H9 (cell line): ENCODE measurements at places on chromosomes 3 and 15. TPM values are rescaled to one million over a fixed set of nuclear protein-coding genes. Genes with fewer than 3 reads are reported as not detected.

Gene NTRK3
- 2.4 and 2.5 TPM in 2 replicates for total RNA-seq

Gene RAD54L2
- total RNA-seq: 40.4 and 40.7 TPM in 2 replicates

Gene BNC1
- not detected in 2 replicates for total RNA-seq

DNA sequence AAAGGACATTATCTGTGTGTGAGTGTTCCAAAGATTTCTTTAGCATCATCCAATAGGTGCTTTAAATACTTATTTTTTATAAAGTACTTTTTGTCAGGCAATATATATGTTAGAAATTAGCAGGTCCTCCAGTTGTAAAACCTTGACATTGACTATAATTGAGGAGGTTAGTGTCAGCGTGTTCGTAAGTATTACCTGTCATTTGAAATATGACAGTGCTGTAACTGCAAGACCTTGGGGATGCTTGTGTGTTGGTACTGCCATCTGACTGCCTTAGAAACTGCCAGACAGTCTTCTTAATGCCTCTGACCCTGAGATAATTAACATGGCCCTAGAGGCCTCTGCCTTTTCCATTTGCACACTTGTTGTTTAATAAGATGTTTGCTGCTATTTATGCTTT, 170.7 kb downstream of the NAALADL2 start:
- DNase-seq: no peak

GRCh38 chr3:69684309-69684961, 54.8 kb upstream of the MITF start:
- DNase-seq: no peak

- DNase-seq: no peak
Measured at GRCh38 chr15:81942157-81942556, 103.7 kb downstream of the MEX3B start.

GRCh38 chr15:42153874-42154211, 2.6 kb downstream of the PLA2G4F start:
- no peak for DNase-seq

GRCh38 chr15:99502182-99502581, 63.6 kb upstream of the MEF2A start:
- no peak for DNase-seq

DNA sequence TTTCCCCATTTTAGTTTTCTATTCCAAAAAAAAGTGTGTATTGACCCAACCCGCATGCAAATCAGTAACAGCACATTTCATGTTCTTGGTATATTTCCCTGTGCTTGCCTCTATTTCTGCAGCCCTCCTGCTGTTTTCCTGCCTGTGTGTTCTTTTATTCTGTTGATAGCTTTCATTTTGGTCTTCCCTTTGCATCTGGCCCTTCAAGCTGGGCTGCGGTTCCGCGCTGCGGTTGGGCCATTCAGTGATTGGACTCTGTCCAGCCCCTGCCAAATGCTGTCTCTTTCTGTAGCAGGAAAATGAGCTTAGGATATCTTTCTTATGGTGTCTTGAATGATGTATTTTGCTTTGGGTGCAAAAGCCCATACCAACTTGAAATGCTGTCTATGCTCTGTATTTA, 49.9 kb downstream of the ZNF621 start:
- DNase-seq: no peak

- no peak for DNase-seq
Measured at GRCh38 chr15:30783019-30783418, 120.7 kb upstream of the FAN1 start.

DNA sequence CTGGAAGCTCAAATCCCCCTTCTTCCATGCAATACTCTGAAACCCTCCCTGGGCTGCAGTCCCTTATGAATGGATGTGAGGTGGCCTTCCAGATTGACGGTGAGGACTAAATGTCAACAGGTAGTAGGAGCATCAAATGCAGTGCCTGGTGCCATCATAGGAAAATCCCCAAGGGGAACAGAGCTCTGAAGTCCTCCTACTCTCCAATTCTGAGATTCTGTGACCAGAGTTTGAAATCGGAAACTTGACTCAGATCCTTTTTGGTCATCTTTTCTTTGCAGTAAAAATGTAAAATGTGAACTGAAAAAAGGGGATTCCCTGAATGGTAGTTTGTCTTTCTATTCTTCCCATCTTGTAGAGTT, 68.8 kb upstream of the TJP1 start:
- no peak for DNase-seq

DNA sequence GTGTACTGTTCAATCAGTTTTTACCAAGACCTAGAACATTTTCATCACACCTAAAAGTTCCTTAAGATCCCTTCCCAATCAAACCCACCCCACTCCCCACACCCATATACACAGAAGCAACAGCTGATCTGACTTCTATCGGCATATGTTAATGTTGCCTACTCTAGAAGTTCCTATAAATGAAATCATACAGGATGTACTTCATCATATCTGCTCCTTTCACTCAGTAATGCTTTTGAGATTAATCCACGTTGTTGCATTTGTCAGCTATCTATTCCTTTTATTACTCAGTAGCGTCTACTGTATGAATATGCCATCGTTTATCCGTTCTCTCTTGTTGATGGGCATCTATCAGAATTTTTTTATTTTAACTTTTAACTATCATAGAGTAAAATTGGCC, 14.3 kb upstream of the FILIP1L start:
- DNase-seq: no peak

- DNase-seq: no peak
Measured at GRCh38 chr3:196087906-196088305, 6.0 kb upstream of the TFRC start.

- no peak for DNase-seq
Measured at GRCh38 chr3:184937611-184938010, 125.6 kb downstream of the VPS8 start.
